ENCODE measurements at places on chromosomes 4 and X.

GRCh38 chr4:42673082-42673425 is 16.1 kb upstream of the ATP8A1 start:
- H3K27ac ChIP-seq, result peak overlapping the region; percentile 18
- H3K4me1 ChIP-seq, result peaks cover 8% of the 10 kb centered on the region
- no peak overlapping the region for H3K4me3 ChIP-seq
- no peaks in the 10 kb centered on the region for H3K27me3 ChIP-seq
- DNase-seq, result no peak
- no peaks in the 10 kb centered on the region for H3K36me3 ChIP-seq

DNA sequence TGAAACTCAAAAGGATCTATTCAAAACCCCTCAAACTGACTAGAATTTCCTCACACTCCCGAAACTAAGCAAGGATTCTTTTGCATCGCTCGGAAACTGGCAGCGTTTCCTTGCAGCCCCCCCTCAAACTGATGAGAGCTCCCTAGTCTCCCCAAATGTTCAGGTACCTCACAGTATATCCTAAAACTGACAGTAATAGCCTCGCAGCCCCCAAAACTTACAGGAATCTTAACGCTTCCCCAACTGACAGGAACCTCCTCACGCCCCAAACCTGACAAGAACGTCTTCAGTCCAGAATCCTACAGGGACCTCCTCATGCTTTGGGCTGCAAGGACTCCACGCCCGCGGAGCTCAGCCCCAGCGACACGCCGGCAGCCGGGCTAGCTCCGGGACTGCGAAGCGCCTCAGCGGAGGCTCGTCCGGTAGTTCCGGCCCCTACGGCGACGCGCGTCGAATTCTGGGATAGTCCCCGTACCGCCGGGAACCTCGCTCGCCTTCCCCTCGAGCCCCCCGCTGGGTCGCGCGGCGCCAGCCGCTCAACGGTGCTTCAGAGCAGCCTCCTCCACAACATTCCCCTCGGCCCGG is 640 bp downstream of the PHF8 start:
- no peaks in the 10 kb centered on the region for H3K27me3 ChIP-seq
- H3K4me1 ChIP-seq, result no peaks in the 10 kb centered on the region
- no peak for DNase-seq

DNA sequence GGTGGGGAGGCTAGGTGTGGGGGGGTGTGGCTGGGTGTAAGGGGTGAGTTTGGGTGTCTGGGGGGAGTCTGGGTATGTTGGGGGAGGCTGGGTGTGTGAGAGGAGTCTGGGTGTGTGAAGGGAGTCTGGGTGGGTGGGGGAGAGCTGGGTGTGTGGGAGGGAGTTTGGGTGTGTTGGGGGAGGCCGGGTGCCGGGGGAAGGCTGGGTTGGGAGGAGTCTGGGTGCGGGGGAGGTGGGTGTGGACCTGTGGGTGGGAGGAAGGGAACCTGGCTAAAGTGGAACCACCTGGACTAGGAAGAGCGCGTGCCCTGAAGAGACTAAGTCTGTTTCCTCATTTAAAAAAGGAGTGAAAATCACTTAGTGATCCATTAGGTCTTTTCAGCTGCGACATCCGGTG is 18.3 kb downstream of the SPON2 start:
- H3K4me3 ChIP-seq, result peak overlapping the region; percentile 41
- DNase-seq, result no peak
- no peaks in the 10 kb centered on the region for H3K36me3 ChIP-seq
- H3K27ac ChIP-seq, result peak overlapping the region; percentile 89
- H3K4me1 ChIP-seq, result peaks cover 22% of the 10 kb centered on the region

- no peaks in the 10 kb centered on the region for H3K27me3 ChIP-seq
- no peak for DNase-seq
- H3K36me3 ChIP-seq, result no peaks in the 10 kb centered on the region
Observed at GRCh38 chr4:41098093-41099048, 116.0 kb downstream of the APBB2 start.

- peak overlapping the region; percentile 76 for H3K27ac ChIP-seq
- peak; percentile 72 for DNase-seq
- H3K36me3 ChIP-seq, result no peaks in the 10 kb centered on the region
- H3K4me3 ChIP-seq, result peak overlapping the region; percentile 76
Observed at GRCh38 chr4:112145790-112146501, 692 bp downstream of the FAM241A start.

DNA sequence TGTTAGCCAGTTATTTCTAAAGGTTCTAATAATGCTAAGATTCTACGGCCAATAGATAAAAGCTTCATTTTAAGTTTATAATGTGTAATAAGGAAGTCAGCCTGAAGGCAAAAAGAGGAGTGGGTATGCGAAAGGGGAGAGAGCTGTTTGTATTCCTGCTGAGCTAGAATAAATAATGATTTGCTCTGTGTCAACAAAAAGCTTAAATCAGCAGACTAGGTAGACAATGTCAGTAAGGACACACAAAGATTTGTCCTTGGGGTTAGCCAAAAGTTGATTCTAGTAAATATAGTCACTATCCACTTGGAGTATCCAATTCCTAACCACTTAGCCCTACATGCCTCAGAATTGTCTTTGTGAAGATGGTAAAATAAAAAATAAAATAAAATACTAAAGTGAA is 90.3 kb upstream of the GRIA3 start:
- H3K27me3 ChIP-seq, result no peaks in the 10 kb centered on the region
- DNase-seq, result no peak
- H3K36me3 ChIP-seq, result no peaks in the 10 kb centered on the region
- H3K4me3 ChIP-seq, result no peak overlapping the region

DNA sequence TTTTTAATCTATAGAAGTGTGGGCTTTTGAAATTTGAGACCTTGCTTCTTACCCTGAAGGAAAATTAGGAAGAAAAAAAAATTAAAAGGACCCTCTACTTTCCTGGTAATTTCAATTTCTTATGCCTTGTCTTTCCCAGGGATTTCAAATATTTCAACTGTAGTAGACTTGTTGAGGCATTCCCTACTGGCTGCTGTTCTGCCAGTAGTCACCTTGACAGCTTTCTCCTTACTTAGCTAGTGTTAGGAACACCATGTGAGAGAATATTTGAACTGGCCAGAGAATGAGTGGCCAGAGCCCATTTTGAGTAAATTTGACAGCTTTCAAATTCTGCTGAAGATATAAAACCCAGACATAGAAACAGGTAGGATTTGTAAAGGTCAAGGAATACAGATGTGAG is 24.0 kb upstream of the GBA3 start:
- H3K36me3 ChIP-seq, result no peaks in the 10 kb centered on the region
- no peaks in the 10 kb centered on the region for H3K4me1 ChIP-seq
- DNase-seq, result no peak
- H3K4me3 ChIP-seq, result no peak overlapping the region
- H3K27me3 ChIP-seq, result no peaks in the 10 kb centered on the region

- no peaks in the 10 kb centered on the region for H3K27me3 ChIP-seq
- peaks cover 9% of the 10 kb centered on the region for H3K36me3 ChIP-seq
- no peak overlapping the region for H3K27ac ChIP-seq
- H3K4me1 ChIP-seq, result peaks cover 25% of the 10 kb centered on the region
Observed at GRCh38 chr4:184382189-184382846, 92.0 kb downstream of the IRF2 start.

GRCh38 chr4:112214390-112215264 is 17.0 kb upstream of the AP1AR start:
- no peak overlapping the region for H3K27ac ChIP-seq
- no peaks in the 10 kb centered on the region for H3K36me3 ChIP-seq
- no peaks in the 10 kb centered on the region for H3K27me3 ChIP-seq
- no peak overlapping the region for H3K4me3 ChIP-seq
- no peak for DNase-seq

DNA sequence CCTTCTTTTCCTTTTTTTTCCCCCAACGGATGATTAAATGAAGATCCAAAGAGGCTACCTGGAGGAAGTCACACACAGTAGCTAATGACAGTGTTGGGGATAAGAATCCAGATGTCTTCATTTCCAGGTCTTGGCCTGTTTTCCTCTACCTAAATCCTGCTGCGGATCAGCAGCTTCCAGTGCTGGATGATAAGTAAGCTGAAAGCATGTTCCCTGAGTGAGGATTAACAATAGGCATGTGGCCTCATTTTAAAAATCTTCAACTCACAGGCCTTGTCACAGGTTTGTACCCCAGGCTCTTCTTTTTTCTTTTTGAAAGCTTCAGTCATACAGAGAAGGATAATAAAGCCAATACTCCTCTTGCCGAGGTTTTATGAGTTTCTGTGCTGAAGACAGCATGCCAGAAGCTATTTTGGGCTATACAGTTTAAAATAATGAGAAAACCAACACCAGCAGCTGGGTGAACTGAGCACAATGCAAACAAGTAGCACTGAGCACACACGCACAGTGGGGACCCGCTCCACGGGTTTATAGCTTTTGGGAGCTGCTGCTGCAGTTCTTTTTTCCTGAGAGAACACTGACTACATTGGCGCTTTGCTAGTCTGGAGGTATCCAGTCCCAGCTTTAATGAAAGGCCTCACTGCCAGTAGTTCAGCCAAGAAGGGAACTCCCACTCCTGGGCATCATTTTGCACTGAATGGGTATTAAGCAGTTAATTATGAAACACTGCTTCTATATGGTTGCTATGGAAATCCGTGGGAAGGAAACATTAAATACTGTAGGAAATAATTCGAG is 184.2 kb upstream of the CTSO start:
- no peaks in the 10 kb centered on the region for H3K4me1 ChIP-seq

GRCh38 chrX:111823128-111823527 is 52.9 kb upstream of the TRPC5OS start:
- H3K27ac ChIP-seq, result no peak overlapping the region
- no peaks in the 10 kb centered on the region for H3K36me3 ChIP-seq
- H3K27me3 ChIP-seq, result no peaks in the 10 kb centered on the region
- no peaks in the 10 kb centered on the region for H3K4me1 ChIP-seq
- H3K4me3 ChIP-seq, result no peak overlapping the region

- H3K36me3 ChIP-seq, result no peaks in the 10 kb centered on the region
- peaks cover 18% of the 10 kb centered on the region for H3K27me3 ChIP-seq
- DNase-seq, result no peak
- H3K4me3 ChIP-seq, result no peak overlapping the region
Observed at GRCh38 chrX:139200793-139201192, 329.7 kb upstream of the F9 start.

- H3K27ac ChIP-seq, result peak overlapping the region; percentile 79
- no peak overlapping the region for H3K4me3 ChIP-seq
- H3K4me1 ChIP-seq, result peaks cover 8% of the 10 kb centered on the region
- no peaks in the 10 kb centered on the region for H3K27me3 ChIP-seq
- DNase-seq, result peak; percentile 64
- H3K36me3 ChIP-seq, result no peaks in the 10 kb centered on the region
Observed at GRCh38 chr4:1045193-1045594, 33.8 kb downstream of the FGFRL1 start.

GRCh38 chr4:185786422-185786821 is 25.6 kb downstream of the SORBS2 start:
- no peaks in the 10 kb centered on the region for H3K27me3 ChIP-seq
- no peak overlapping the region for H3K4me3 ChIP-seq
- peak overlapping the region; percentile 10 for H3K27ac ChIP-seq

DNA sequence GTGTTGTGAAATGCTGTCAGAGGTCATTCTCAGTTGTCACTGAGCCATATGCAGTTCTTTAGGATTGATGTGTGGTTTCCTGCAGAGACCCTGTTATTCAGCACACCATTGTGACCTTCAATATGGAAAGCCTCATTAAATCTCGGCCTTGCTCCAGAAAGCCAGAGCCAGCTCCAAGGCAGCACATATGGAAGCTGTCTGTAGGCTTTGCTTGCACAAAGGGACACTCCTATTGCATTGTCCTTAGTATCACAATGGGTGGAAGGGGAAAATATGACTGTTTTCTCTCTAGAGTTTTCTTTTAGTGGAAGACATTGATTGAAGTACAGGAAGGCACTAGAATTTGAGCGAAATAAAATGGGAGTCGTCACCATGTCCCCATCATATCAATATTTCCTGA is 179.0 kb downstream of the CEP135 start:
- H3K36me3 ChIP-seq, result no peaks in the 10 kb centered on the region
- no peaks in the 10 kb centered on the region for H3K27me3 ChIP-seq
- no peaks in the 10 kb centered on the region for H3K4me1 ChIP-seq
- H3K4me3 ChIP-seq, result no peak overlapping the region

GRCh38 chr4:2067446-2068197 is 8.5 kb downstream of the NAT8L start:
- no peak overlapping the region for H3K27ac ChIP-seq
- H3K4me1 ChIP-seq, result no peaks in the 10 kb centered on the region

GRCh38 chr4:124931050-124931449 is 218.5 kb upstream of the ANKRD50 start:
- peaks cover 8% of the 10 kb centered on the region for H3K4me1 ChIP-seq
- no peaks in the 10 kb centered on the region for H3K27me3 ChIP-seq
- no peak for DNase-seq
- H3K36me3 ChIP-seq, result no peaks in the 10 kb centered on the region

- H3K27me3 ChIP-seq, result no peaks in the 10 kb centered on the region
- no peak overlapping the region for H3K4me3 ChIP-seq
- DNase-seq, result peak; percentile 41
- peaks cover 21% of the 10 kb centered on the region for H3K36me3 ChIP-seq
- H3K27ac ChIP-seq, result no peak overlapping the region
- H3K4me1 ChIP-seq, result no peaks in the 10 kb centered on the region
Observed at GRCh38 chr4:145557720-145558119, 61.5 kb upstream of the MMAA start.

GRCh38 chr4:176479767-176480166 is 160.0 kb downstream of the SPCS3 start:
- H3K4me1 ChIP-seq, result no peaks in the 10 kb centered on the region
- no peaks in the 10 kb centered on the region for H3K27me3 ChIP-seq
- H3K27ac ChIP-seq, result no peak overlapping the region
- H3K36me3 ChIP-seq, result no peaks in the 10 kb centered on the region
- no peak overlapping the region for H3K4me3 ChIP-seq

GRCh38 chr4:13289391-13289790 is 194.7 kb downstream of the RAB28 start:
- no peak for DNase-seq
- no peaks in the 10 kb centered on the region for H3K36me3 ChIP-seq
- no peaks in the 10 kb centered on the region for H3K27me3 ChIP-seq

- no peaks in the 10 kb centered on the region for H3K4me1 ChIP-seq
- no peaks in the 10 kb centered on the region for H3K36me3 ChIP-seq
- no peak for DNase-seq
Observed at GRCh38 chr4:180757927-180758326, 1485.3 kb upstream of the TENM3 start.

GRCh38 chrX:1103360-1103759 is 109.1 kb downstream of the CRLF2 start:
- H3K4me3 ChIP-seq, result no peak overlapping the region
- no peak overlapping the region for H3K27ac ChIP-seq
- no peaks in the 10 kb centered on the region for H3K27me3 ChIP-seq
- H3K4me1 ChIP-seq, result no peaks in the 10 kb centered on the region
- no peak for DNase-seq
- H3K36me3 ChIP-seq, result no peaks in the 10 kb centered on the region

- no peak for DNase-seq
- H3K27ac ChIP-seq, result no peak overlapping the region
- H3K4me1 ChIP-seq, result no peaks in the 10 kb centered on the region
Observed at GRCh38 chr4:185862340-185862739, 50.3 kb upstream of the SORBS2 start.

GRCh38 chr4:61204353-61205060 is 4.4 kb downstream of the ADGRL3 start:
- peak overlapping the region; percentile 85 for H3K27ac ChIP-seq
- peaks cover 6% of the 10 kb centered on the region for H3K4me1 ChIP-seq
- H3K4me3 ChIP-seq, result peak overlapping the region; percentile 89
- H3K27me3 ChIP-seq, result no peaks in the 10 kb centered on the region
- no peaks in the 10 kb centered on the region for H3K36me3 ChIP-seq

All from tibial artery (tissue), 4 donors.